ENCODE measurements at places on chromosomes 2 and 18.

DNA sequence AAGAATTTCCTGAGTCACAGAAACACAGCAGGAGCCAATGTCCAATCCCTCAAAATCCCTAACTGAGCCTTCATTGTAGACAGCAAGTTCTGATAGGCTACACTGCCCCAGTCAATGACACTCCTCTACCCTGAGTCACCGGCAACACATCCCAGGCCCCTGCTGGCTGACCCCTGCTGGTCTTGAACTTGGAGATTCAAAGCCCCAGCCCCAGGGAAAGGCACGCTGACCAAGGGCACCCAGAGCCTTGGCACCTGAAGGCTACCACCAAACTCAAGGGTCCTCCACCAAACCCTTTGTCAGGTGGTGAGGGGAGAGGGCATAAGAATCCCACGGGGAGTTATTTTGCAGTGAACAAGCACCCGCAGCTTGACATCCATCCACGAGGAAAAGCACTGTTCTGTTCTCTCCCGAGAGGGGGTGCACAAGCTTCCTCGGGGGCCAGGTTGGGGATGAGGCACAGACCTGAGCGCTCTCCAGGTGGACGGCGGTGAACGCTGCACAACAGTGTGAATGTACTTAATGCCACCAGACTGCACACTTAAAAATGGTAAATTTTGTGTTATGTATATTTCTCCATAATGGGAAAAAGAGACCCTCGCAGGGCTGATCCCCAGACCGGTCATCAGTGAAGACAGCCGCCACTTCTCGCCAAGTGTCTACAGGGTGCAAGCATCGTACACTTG is 46.9 kb downstream of the TFCP2L1 start:
- DNase-seq: peak; percentile 55

DNA sequence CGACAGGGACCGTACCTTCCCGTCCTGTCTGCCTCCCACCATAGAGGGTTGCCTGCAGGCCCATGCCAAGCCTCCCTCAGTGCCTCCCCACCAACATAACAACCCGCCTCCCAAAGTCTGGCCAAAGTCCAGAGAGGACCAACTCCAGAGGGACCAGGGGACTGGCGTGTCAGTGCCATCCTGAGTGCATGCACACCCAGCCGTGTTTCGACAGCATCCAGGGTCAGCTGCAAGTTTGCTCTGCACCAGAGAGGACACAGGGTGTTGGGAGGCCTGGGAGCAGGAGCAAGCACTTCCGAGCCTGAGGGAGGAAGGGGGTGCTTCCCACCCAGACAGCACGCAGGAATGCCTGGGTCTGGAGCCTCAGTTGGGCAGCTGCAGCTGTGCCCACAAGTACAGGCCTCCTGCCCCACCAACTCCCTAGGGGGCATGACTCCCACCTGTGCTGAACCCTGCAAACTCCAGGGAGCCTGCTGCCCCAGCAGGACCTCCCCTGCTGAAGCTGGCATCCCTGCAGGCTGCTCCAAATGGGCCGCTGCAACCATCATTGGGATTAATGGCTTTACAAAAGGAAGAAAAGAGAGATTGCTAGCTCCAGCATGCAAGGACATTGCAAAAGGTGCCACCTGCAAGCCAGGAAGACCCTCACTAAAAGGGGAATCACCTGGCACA is 618.1 kb upstream of the FSHR start:
- no peak for DNase-seq

- DNase-seq: no peak
These were observed 377.2 kb downstream of the LRATD1 start for GRCh38 chr2:15009681-15010080.

DNA sequence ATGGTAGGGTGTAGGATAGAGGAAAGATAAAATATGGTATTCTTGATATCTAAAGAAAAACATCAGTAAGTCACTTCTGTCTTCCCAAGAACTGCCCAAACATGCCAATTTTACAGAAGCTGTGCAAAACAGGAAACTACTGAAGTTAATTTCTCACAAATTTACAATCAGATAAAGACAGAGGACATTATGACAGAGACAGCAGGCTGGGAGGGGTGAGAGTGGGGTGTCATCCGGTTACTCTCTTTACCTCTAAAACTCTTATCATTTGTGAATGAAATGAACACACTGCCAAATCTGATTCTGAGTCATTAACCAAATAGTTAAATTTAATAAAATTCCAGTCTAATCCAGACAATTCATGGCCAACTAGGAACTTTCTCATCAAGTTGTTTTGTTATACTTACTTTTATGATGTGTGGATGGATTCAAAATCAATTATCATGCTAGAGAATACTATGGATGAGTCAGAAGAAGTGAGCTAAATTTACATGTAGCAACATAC is 323.2 kb upstream of the MEX3C start:
- no peak for DNase-seq

- no peak for DNase-seq
These were observed 29.6 kb upstream of the TTN start for GRCh38 chr2:178836807-178837206.

- DNase-seq: no peak
These were observed 13.4 kb upstream of the RPL37A start for GRCh38 chr2:216485237-216485636.
